Stimulated activated CD8-positive, alpha-beta memory T cell treated with anti-CD3 and anti-CD28 coated beads, Interleukin-4, amount 100 ng/mL, for 24 hours (primary cell): ENCODE measurements at places on chromosomes 4 and X.

DNA sequence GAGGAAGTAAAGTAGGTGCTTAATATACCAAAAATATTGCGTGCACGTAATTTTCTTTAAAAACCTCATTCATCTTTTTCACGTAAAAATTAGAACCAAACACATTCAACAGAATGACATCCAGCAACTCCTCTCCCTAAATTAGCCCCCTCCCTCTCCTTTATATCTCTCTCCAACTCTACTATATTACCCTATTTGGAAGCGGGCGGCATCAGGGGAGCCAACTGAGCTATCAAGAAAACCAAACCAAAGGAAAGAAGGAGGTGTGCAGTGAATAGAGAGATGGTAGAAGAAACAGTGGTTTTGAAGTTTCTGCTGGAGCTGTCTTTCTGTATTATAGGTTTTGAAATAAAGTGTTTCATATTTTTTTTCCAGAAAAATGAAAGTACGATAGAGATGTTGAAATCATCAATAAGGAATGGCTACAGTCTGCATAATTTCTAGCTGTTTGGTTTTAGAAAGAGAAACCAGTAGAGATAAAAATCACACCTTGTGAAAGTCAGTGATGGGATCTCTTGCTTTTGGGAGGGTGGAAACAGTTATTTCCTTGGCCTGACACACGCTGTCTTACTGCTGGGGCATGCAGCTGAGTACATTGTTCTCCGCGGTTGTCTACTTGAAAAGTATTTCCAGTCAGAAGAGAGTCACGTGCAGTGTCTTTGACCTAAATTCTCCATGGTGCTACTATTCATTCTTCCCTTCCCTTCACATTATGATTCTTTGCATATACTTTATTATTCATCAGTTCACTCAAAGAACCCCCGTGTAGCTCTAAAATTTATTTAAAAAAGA lies 94.1 kb upstream of the WDR17 start:
- no peak for DNase-seq

DNA sequence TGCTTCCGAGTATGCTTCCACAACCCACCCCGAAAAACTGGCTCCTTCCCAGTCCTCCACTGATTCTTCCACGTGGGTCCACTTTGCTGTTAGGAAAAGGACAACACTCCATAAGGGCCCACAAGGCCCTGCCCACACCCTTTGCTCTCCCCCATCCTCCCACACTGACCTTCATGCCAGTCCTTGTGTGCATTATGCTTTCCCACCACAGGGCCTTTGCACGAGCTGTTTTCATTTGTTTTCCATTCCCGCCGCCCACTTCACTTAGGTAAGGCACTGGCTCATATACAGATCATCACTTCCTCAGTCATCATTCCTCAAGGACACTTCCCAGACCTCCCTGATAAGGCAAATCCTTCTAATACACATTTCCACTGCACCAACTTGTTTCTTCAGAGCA lies 16.8 kb upstream of the SEL1L3 start:
- DNase-seq: no peak

DNA sequence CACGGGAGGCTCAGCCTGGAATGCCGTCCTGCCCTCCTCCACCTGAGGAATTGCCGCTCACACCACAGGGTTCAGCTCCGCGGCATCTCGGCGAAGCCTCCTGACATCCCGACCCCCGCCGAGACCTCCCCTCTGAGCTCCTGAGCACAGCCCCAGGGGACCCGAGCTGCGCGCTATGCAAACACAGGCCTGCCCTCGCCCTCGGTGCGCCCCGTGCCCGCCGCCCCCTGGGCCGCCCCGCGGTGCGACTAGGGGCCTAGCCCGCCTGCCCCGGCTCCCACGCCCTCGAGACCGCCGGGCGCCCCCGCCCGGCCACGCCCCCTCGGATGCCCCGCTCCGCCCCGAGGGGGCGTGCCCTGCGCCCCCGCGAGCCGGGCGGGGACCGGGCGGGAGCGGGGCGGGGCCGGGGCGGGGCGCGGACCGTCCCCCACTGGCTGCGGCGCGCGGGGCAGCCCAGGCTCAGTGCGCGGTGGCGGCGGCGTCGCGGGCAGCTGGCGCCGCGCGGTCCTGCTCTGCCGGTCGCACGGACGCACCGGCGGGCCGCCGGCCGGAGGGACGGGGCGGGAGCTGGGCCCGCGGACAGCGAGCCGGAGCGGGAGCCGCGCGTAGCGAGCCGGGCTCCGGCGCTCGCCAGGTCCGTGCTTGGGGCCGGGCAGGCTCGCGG lies at the start of gene FGFR3:
Gene FGFR3, plus strand, starts transcription at position 462 of the 664 bp plus-strand sequence. CDS start 642 bp downstream, outside the sequence.
- peak; percentile 14 for DNase-seq

DNA sequence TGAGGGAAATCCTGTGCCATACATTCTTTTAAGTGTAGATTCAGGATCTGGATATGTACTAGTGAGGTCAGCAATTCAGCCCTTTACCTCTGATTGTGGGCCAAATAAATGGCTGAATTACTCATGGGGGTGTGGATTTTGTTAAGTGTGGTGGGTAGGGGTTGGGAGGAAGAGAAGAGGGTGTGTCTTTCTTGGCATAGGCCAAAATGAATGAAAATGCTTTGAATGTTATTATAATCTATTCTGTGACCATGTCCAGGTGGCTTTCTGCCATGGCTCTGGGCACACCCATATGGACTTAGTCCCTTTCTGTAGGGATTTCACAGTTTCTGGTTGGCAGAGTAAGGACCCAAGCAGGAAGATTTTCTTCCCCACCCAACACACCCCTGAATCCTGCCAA lies 244.3 kb downstream of the CBR4 start:
- no peak for DNase-seq

- DNase-seq: peak; percentile 74
These were observed at the start of gene CTBP1 for GRCh38 chr4:1248245-1249147. Gene CTBP1, minus strand, starts transcription at chr4:1249130. Its CDS starts 7,799 bp downstream, at chr4:1241331.

GRCh38 chr4:94676970-94677369 lies 80.8 kb upstream of the BMPR1B start:
- DNase-seq: no peak

- DNase-seq: no peak
These were observed 1002.9 kb upstream of the IGFBP7 start for GRCh38 chr4:58113126-58113525.

GRCh38 chr4:25608644-25609043 lies 47.0 kb upstream of the SLC34A2 start:
- no peak for DNase-seq
